Stimulated activated CD8-positive, alpha-beta memory T cell treated with anti-CD3 and anti-CD28 coated beads, Interleukin-4, amount 100 ng/mL, for 1 hour (primary cell): ENCODE measurements at places on chromosomes 3 and 15.

DNA sequence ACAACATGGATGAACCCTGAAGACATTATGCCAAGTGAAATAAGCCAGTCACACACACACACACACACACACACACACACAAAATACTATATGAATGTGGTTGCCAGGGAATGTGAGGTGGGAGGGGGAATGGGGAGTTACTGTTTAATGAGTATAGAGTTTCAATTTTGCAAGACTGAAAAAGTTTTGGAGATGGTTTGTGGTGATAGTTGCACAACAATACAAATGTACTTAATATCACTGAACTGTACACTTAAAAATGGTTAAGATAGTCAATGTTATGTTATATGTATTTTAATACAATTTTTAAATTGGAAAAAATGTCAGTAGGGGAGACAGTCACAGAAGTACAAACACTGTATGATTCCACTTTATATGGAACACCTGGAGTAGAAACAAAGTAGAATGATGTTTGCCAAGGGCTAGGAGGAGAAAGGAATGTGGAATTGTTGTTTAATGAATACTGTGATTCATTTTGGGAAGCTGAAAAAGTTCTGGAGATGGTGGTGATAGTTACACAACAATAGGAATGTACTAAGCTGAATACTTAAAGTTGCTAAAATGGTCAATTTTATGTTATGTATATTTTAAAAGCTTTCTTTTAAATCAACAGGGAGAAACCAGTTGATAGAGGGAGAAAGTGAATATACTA is 76.6 kb downstream of the RPL39L start:
- no peak for DNase-seq

- DNase-seq, result no peak
These were observed 8.8 kb upstream of the NMD3 start for GRCh38 chr3:161212171-161212771.

GRCh38 chr3:83946049-83946448 is 1012.7 kb upstream of the CADM2 start:
- DNase-seq, result no peak

- DNase-seq, result no peak
These were observed 109.8 kb upstream of the C3orf80 start for GRCh38 chr3:160115387-160115786.

GRCh38 chr3:181382656-181383055 is 329.1 kb upstream of the SOX2 start:
- no peak for DNase-seq

- DNase-seq, result no peak
These were observed 2.9 kb downstream of the MYD88 start for GRCh38 chr3:38141173-38141951.

DNA sequence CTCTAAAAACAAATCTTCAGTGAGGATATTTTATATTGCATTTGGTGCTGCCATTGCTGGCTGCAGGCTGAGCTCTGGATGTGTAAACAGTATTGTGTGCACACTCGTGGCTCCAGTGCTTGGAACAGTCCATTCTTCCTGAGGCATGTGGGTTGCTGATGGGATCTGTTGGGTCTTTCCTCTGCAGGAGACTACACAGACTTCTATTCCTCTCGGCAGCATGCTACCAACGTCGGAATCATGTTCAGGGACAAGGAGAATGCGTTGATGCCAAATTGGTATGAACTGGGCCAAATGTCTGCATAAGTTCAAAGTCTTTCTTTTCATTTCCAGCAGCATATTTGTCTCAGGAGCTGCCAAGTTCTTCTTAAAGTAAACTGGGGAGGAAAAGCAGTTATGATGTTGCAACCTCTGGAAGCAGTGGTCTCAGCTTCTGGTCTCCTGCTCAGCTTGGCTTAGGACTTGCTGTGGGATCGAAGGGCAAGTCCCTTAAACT is 9.3 kb downstream of the FAH start:
- no peak for DNase-seq

DNA sequence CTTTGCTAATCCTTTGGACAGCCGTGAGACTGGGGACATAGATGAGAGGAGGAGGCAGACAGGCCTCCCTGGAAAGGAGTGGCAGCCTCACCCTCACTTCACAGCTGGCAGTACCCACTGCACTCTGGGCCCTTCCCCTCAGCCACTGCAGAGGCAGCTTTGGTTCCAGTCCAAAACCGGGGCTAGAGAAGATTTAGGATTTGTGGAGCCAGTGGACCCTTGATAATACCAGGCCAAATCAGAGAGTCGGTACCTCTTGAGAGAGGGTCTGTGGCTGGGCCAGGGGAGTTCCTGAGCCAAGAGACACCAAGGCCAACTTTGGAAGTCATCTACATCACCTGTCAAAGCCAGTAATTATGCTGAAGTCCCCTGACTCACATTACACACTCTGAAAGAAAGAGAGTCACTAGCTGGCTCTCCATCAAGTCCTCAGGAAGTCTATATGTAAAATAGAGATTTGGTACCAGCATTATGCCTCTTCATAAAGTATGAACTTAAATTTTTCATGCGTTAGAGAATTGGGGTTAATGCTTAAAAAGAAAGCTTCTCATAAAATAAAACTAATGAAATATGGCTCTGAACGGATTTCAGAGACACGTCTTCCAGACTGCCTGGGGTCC is 244.1 kb upstream of the SEMA6D start:
- DNase-seq, result no peak

- DNase-seq, result no peak
These were observed 87.5 kb downstream of the CORO2B start for GRCh38 chr15:68666120-68666811.

- no peak for DNase-seq
These were observed 19.9 kb downstream of the NOX5 start for GRCh38 chr15:69034352-69034751.

DNA sequence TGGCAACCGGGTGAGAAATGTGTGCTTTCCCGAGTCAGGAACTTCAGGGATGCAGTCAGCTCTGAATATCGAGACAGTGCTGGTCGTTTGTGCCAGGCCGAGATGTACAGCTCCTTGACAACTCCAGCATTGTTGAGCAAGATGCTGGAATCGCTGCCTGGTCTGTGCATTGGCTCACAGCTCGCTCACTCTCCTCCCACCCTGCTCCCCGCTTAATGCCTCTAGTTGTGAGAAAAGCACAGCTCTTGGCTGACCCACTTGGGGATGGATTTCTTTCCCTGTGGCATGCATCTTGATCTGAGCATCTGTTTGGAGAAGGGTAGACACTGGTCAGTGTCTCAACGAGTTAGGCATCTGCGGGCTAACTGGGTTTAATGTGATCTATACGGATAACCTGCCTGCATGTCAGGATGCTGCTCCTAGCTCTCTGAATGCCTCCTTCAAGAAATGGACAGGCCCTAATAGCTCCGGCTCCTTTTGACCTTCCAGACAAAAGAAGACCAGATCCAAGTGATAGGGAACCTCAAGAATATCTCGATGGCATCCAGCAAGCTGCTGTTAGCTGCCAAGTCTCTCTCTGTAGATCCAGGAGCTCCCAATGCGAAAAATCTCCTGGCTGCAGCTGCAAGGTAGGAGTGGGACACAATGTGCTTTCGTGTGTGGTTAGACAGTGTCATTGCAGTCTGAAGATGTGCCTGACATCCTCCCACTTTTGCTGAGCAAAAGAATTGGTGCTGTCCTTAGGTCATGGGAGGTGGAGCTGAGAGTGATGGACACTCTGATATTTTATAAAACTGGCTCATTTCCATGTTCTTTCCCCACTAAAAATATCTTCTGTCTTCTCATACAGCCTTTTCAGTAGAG is 302.2 kb upstream of the TPM1 start:
- no peak for DNase-seq

GRCh38 chr3:180747805-180748361 is 68.6 kb upstream of the CCDC39 start:
- DNase-seq, result no peak

DNA sequence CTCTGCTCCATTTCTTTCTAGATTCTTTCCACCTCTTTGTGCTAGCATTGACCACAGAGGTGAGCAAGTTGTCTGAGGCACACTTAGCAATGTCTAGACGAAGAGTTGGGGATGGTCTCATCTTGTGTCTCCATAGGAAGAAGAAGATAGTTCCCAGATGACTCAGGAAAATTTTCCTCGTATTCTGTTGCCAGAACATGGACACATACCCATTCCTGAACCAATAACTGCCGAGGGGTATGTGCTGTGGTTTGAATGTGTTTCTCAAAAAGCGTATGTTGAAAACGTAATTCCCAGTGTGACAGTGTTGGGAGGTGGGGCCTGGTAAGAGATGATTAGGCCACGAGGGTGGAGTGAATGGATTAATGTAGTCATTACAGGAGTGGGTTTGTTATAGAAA is 107.5 kb upstream of the GALNT15 start:
- no peak for DNase-seq

GRCh38 chr3:131561511-131561910 is 58.7 kb upstream of the MRPL3 start:
- DNase-seq, result no peak

GRCh38 chr3:151859233-151859673 is 14.2 kb upstream of the SUCNR1 start:
- DNase-seq, result no peak

DNA sequence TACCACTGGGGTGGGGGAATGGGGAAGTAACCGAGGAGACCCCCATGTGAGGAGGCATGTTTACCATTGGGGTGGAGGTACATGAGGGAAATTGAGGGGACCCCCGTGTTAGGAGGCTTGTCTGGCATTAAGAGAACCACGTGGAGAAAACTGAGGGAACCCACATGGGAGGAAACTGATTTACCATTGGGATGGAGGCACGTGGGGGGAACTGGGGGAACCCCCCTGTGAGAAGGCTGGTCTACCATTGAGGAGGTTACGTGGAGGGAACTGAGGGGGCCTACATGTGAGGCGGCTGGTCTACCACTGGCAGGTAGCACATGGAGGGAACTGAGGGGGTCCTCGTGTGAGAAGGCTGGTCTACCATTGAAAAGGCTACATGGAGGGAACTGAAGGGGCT is 159.4 kb downstream of the FBLN2 start:
- no peak for DNase-seq

GRCh38 chr3:124149771-124150170 is 157.8 kb upstream of the ROPN1 start:
- DNase-seq, result no peak

- DNase-seq, result no peak
These were observed 716 bp downstream of the CPEB1 start for GRCh38 chr15:82646250-82647044.

DNA sequence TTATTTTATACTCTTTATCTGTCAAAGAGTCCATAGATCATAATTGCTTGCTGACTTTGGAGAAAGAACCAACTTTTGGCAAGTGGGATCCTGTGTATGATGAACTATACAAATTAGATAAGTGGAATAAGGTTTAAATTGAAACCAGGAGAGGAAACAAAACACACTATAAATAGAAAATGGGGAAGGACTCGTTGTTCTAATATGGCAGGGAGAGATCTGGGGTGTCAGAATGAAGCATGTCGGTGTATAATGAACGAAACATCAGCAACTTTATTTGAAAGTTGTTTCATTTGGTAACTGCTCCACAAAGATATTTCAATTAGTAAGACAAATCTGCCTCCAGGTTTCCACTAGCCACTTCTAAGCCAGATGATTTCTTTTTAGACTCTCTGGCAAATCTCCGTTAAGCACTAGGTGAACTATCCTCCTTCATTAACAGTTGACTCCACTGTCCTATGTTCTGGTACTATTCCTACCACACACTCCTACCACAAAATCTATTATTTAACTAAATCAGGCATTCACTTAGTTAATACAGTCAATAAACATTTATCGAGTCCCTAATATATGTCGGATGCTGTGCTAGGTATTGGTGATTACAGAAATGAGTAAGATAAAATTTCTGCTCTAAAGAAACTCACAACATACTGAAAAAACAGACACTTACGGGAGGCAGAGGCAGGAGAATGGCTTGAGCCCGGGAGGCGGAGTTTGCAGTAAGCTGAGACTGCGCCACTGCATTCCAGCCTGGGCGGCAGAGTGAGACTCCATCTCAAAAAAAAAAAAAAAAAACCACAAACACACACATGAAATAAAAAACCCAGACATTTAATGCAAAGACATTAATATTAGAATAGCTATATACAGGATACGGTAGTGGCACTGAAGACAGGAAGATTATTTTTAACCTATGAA is 20.1 kb downstream of the SLC15A2 start:
- DNase-seq, result no peak

DNA sequence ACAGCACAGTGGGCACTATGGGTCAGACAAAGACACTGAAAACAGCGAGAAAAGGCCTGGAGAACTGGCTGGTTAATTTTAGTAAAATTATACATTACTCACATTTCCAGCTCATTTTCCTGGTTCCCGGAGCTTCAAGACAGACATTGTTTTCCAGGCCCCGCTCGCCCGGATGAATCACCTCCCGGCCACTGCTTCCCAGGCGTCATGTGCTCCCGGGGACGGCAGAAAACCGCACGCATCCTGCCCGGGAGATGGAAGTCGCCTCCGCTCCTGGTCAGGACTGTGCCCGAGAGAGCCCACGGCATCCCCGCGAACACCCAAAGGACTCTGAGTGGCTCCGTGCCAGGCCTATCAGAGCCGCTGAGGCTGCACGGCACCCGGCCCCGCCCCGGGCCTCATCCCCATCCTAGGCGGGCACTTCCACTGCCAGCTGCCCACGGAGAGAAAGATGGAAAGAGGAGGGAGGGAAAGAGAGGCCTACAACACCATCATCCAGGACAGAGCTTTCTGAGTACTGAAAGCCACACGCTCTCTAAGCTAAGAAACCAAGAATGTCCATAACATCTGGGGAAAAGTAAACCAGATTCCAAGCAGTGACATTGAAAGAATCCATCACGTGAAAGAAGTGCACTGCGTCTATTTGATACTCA is 75.1 kb downstream of the VGLL4 start:
- no peak for DNase-seq

DNA sequence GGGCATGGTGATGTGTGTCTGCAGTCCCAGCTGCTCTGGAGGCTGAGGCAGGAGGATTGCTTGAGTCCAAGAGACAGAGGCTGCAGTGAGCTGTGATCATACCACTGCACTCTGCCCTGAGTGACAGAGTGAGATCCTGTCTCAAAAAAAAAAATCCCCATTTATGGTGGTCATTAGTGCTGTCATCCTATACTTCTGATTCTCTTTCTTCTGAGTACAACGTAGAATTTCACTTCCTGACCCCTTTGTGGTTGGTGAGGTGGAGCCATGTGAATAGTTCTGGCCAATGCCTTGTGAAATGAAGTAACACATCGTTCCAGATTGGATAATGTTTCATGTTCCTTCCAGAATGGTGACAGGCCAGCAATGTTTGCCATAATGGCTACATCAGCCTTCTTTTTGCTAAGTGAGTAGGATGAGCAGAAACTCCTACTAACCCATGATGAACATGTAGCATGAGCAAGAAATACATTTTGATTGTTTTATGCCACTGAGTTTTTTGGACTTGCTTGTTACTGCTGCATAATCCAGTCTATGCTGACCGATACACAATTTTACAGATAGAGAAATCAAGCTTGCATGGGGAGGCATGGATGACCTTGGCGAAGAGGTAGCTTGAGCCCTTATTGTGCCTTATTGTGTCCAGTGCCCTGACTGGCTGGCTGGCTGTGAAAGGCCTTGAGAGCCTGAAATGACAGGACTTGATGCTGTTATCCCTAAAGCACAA is 30.9 kb upstream of the TLE3 start:
- no peak for DNase-seq

- no peak for DNase-seq
These were observed 1.8 kb downstream of the TMEM115 start for GRCh38 chr3:50357481-50357880.

- no peak for DNase-seq
These were observed 507.1 kb downstream of the IGSF11 start for GRCh38 chr3:118527514-118528044.

GRCh38 chr3:178385280-178385952 is 150.8 kb upstream of the KCNMB2 start:
- DNase-seq, result no peak
